ENCODE measurements at places on chromosomes 11 and 22.

DNA sequence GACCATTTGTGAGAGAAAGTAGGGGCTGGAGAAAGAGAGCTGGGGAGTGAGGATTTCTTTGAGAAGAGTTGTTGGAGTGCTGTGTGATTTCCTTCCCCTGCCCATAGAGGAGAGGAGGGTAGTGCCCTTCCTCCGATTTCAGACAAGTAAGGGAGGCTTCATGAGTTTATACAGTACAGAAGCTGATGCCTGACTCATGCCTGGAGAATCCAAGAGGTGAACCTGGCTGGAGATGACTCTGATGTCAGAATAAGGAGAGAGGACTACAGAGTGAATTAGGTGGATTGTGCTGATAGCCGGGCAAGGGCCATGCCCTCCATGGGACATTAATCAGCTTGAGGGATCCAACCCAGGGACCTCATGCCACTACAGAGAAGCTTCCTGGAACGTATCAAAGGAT is 91.6 kb downstream of the FAR1 start:
- DNase-seq: no peak

GRCh38 chr22:27420817-27421361 is 380.7 kb downstream of the MN1 start:
- DNase-seq: no peak

DNA sequence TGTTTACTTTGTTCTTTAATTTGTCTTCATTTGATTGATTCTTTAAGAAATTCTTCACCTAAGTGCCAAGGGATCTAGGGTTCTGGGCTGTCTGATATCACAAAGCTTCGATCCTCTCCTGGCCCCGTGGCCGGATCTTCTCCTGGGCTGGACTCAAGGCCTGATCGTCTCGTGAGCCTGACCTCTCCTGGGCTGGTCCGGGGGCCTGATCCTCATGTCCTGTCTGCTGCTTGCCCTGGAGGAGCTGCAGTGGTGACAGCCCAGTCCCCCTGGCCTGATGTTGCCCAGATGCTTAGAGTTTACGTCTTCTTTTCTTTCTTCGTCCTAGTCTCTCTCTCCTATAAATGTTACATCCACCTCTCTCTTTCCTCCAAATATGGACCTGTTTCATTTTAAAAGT is 3.3 kb downstream of the NADSYN1 start:
- DNase-seq: no peak

DNA sequence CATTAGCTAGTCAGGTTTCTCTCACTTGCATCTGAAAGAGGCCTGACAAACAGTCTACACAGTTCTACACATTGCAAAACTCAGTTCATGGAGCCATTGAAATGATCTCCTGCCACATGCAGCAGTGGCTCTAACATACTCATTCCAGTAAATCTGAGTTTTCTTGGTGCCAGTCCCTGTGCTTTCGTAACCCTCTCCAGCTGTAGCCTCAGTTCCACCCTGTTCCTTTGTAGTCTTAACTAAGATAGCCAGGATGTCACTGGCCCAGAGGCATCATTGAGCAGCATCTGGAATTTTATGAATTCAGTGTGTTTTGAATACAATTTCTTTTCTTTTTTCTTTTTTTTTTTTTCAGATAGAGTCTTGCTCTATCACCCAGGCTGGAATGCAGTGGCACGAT is 37.4 kb upstream of the ZBED5 start:
- DNase-seq: no peak

DNA sequence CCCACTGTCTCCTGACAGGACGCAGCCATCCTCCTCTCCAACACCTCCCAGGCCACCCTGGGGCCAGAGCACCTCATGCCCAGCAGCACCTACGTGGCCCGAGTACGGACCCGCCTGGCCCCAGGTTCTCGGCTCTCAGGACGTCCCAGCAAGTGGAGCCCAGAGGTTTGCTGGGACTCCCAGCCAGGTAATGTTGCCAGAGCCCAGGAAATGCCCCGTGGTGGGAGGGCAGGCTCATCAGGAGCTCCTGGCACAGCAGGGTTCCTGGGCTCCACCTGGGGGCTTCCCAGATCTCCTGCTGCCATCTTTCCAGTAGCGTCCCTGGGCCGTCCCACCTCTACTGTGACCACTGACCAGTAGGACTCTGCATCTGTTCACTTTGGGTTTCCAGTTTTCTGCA is 16.2 kb downstream of the CSF2RB start:
- no peak for DNase-seq

GRCh38 chr11:35608502-35608901 is 9.8 kb upstream of the FJX1 start:
- DNase-seq: no peak

DNA sequence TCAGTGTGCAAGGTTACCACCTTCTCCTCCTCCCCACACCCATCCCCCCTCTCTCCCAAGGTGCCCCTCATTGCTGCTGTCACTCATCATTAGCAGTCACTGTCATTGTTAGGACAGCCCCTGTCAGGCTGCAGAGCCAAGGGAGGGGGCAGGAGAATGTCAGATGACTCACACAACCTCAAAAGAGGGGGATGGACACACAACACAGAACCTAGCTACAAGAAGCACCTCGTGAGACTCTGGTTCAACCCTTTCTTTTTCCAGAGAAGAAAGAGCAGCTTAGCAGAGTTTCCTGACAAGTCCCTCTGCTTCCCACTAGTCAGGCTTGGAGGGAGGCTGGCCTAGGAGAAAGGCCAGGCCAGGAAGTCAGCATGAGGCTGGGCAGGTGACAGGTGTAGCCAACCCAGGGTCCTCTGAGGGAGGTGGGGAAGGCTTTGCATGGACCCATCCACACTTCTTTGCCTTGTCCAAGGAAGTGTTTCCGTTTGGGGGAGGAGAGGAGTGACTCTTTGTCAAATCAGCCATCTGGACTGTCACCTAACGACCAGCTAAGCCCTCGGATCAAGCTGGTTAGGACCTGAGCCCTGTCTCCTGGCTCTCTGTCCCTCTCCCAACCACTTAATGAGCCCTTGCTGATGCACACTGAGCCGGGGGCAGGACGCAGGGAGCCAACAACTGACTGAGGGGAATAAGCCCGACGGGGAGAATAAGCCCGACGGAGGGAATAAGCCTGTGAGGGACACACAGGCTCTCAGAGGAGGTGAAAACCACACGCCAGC is 18.3 kb downstream of the ADORA2A start:
- no peak for DNase-seq

GRCh38 chr11:57457643-57458023 is 2.7 kb upstream of the RTN4RL2 start:
- no peak for DNase-seq

DNA sequence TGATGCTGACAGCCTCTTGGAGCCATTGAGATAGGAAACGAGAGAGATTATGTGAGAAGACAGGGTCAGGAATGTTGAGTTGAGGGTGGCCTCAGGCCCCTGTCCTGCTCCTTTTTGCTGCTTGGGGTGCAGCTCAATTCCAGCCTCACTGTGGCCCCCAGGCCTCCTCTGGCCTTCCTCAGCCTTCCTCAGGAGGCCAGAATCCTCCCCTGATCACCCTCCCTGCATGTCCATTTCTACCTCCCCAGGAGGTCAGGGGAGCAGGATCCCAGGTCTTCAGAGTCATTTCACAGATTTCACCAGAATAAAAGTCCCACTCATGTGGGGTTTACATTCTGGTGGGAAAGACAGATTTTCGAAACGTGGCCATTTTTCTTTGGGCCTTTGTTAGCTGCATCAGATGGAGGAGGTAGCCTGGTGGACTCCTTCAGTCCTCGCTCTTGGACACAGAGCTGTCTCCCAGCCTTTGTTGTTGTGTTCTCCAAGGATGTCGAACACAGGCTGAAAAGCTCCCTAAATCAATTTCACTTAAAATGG is 2.2 kb upstream of the KCNQ1OT1 start:
- no peak for DNase-seq

GRCh38 chr22:44331881-44332714 is 19.3 kb upstream of the SHISAL1 start:
- DNase-seq: no peak

GRCh38 chr11:83072350-83073242 is 899 bp upstream of the RAB30 start:
- DNase-seq: no peak

GRCh38 chr11:16154715-16155396 is 201.5 kb downstream of the SOX6 start:
- no peak for DNase-seq

DNA sequence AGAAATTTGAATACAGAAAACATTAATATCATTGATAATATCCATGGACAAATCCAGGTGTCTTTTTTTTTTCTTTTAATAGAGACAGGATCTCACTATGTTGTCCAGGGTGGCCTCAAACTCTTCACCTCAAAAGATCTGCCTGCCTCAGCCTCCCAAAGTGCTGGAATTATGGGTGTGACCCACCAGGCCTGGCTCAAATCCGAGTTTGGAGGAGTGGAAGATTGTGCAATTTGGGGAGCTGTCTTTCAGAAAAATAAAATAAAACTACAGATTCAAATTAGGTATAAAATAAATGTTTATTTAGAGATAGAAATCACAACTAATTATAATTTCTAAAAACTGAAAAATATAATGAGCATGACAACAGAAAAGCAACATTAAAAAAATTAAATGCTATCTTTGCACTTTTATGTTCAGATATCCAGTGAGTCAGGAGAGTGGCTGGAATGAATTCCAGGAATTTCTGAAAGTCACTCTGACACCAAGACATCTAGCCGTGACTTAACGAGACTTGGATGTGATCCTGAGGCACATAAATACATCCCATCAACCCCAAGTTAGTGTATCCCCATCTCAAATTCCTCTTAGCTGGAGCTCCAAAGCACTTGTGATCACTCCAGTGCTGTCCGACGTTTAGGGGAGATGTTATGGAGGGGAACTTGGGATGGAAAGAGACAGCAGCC is 128.6 kb upstream of the THY1 start:
- DNase-seq: no peak

GRCh38 chr22:30538280-30538679 is 8.3 kb downstream of the SEC14L6 start:
- DNase-seq: no peak

DNA sequence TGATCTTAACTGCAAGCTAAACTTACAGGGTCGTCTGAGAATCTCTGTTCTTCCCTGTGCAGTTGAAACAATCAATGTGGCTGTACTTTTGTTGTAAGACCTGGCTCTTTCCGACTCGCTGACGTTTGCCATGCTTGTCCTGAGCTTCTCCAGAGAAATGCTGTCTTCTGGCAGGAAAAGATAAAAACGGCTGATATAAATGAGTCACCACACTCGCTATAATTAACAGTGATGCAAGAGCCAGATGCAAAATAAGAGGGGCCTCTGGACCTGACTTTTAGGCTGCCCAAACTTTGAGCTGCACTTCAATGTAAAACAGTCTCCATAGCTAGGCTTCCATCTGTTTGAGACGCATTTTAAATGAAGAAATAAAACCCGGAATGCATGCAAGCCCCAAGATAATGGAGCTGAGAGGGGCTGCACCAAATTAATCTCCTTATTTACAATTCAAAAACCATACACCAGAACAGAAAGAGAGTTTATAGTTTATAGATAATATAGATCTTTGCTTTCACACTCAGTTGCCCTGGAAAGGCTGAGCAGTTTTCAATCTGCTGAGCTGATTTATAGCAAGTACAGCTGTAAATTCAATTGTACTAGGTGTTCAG is 48.5 kb downstream of the WT1 start:
- no peak for DNase-seq

DNA sequence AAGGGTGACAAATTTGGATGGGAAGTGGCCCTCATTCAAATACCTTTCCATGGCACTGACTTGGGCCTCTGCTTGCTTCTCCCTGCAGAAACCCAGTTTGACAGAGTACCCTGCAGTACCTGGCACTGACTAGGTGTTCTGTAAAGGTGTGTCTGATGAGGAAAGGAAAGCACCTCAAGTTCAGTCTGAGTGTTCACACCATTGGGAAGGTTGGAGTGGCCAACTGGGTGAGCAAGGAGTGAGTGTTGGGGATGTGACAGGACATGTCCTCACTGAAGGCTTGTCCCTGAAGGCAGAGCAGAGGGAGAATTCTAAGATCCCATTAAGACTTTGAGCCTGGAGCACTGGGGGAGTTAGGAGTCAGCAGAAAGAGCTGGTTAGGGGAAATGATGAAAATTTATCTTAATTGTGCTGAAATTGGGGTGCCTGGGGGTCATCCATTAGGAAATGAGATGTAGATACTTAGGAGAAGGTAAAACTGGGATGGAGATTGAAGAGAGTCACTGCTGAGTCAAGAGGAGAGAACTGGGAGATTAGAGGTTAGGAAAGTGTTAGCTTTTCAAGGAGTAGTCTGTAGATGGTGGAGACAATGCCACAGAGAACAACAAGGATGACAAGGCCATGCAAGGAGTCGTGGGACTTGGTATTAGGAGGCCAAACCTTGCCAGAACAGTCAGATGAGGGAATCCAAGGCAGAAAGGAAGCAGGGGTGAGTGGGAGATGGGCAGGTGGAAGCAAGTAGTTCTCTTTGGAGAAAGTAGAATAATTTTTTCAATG is 6.1 kb downstream of the SREBF2 start:
- no peak for DNase-seq

DNA sequence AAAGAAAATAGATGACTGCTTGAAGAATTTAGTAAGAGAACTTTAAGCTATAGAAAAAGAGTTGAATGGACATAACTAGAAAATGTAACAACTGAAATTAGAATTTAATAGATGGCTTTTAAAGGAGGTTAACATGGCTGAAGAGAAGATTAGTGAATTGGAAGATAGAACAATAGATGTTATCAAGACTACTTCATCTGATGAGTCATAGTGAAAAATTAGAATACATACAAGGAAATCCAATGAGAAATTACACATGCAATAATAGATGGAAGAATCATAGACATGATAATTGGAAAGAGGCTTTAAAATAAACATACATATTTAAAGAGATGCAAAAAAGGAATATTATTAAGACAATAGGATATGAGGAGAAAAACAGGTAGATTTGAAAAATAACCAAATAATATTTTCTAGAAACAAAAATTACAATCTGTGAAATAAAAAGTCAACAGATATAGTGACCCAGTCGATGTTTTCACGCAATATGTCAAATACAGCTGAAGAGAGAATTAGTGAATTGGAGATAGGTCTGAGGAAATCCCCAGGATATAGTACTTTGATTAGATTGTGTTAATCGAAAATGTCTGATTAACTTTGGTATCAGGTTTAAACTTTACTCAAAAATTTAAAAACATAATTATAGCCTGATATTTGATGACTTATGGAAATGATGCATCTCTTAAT is 28.2 kb downstream of the CAT start:
- DNase-seq: no peak

GRCh38 chr11:17802491-17802890 is 67.9 kb downstream of the KCNC1 start:
- no peak for DNase-seq

DNA sequence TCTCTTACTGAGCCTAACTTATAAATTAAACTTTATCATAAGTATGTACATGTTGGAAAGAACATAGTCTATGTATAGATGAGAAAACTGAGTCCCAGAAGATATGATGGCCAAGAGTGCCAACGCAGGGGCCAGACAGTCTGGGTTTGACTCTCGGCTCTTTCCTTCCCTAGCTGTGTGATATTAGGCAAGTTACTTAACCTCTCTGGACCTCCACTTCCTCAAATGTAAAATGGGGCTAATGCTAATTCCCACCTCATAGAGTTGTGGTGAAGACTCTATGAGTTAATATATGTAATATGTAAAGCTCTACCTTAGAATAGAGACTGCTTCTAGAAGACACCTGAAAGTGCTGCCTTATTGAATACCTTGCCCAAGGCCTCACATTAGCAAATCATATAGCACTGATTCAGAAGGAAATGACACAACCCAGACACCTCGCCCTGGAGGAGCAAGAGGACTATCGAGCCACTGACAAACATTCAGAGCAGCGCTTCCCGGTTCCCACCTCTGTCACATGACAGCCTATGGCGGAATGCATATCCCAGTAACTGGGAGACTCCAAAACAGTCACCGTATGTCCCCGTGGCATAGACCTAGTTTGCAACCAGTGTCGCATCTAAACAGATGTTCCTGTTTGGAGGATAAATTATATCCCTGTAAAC is 11.3 kb upstream of the CCDC86 start:
- no peak for DNase-seq
